Left ventricle myocardium inferior (tissue), 1 donor: ENCODE measurements at places on chromosomes 4 and X.

DNA sequence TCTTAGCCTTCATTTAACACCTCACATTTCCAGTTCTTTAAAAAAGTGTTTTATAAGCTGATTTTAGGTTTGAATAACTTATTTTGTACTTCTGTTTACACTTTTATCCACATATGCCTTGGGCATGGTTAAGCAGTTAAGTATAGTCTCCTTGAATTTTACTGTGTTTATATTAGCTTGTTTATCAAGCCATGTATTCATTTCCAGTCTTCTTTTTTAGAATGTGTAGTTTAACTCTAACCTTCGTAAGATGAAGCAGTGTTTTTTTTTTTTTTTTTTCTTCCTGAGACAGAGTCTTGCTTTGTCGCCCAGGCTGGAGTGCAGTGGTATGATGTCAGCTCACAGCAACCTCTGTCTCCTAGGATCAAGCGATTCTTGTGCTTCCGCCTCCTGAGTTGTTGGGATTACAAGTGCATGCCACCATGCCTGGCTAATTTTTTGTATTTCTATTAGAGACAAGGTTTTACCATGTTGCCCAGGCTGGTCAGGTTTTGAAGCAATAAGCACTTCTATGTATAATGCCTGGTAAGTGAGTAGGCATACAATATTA lies 42.5 kb downstream of the BMP2K start:
- no peak for DNase-seq

DNA sequence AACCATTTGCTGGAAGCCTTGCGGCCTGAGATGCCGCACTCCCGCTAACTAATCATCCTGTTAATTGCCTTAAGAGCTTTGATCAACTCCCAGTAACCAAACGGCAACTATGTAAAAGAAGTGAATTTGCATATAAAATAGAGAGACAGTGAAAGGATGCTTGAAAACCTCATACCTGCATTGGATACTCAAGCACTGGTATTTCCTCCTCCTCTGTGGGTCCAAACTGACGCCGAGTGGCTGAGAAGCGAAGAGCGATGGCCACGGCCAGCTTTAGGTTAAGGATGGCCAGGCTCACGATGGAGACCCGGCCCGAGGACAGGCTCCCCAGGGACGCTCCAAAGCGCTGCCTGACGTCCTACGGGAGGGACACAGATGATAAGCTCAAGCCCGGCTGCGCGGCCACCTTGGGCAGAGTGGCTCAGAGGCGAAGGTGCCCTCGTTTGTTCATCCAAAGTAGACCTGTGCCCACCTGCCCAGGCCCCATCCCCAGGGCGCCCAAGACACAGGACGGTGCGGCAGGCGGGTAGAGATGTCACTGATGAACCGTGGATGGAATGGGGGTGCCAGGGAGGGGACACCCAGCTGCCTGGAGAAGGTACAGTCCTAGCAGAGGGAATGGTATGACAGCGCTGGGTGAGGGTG lies 43.6 kb downstream of the ACOX3 start:
- DNase-seq: no peak

DNA sequence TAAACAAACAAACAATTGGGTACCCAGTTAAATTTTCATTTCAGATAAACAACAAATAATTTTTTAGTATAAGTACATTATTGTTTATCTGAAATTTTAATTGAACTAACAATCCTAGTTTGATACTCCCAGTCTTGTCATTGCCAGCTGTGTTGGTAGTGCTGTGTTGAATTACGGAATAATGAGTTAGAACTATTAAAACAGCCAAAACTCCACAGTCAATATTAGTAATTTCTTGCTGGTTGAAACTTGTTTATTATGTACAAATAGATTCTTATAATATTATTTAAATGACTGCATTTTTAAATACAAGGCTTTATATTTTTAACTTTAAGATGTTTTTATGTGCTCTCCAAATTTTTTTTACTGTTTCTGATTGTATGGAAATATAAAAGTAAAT lies 2.9 kb downstream of the CXCL8 start:
- no peak for DNase-seq

DNA sequence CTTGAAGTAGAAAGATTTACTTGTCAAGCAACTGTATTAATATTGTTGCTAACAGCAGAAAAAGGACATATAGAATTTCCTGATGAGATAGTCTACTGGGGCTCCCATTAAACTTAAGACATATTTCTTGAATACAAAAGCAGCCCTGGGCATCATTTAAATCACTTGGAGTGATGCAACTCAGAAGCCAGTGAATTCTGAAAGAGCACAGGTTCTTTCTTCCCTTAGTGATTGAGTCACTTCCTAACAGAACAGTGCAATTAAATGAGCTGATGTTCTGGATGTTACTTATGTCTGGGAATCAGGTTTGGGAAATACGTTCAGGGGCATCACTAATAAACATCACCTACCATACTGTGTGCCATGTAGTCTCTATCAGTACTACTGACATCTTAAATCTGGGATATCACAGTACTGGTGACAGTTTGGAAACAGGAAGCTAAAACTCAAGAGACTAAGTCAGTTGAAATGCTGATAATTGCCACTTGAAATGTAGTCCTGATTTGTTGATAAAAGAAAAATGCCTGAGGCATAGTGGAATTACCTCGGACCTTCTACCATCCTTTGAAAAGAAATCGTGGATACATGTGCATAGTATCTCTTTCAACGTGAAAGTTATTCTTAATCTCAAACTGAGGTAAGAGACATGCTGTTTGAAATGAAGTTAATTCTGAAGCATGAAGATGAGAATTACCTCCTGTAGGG lies 249.2 kb upstream of the GPRIN3 start:
- no peak for DNase-seq

DNA sequence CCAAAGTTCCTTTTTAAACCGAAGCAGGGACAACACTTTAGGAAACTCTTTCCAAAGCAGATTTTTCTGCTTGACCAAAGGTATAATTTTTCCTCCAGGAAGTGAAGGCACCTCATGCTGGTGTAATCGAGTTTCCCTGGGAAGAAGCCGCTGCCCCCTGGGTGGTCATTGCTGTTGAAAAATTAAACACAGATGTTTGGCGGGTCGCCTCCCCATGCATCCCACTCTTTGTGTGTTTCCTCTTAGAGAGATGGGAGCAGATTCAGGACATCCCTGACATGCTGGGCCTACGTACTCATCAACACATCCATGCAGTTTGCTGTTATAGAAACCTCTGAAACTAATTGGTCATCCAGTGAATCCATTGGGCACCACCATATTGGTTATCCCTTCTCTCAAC lies 179.2 kb upstream of the HCCS start:
- no peak for DNase-seq

DNA sequence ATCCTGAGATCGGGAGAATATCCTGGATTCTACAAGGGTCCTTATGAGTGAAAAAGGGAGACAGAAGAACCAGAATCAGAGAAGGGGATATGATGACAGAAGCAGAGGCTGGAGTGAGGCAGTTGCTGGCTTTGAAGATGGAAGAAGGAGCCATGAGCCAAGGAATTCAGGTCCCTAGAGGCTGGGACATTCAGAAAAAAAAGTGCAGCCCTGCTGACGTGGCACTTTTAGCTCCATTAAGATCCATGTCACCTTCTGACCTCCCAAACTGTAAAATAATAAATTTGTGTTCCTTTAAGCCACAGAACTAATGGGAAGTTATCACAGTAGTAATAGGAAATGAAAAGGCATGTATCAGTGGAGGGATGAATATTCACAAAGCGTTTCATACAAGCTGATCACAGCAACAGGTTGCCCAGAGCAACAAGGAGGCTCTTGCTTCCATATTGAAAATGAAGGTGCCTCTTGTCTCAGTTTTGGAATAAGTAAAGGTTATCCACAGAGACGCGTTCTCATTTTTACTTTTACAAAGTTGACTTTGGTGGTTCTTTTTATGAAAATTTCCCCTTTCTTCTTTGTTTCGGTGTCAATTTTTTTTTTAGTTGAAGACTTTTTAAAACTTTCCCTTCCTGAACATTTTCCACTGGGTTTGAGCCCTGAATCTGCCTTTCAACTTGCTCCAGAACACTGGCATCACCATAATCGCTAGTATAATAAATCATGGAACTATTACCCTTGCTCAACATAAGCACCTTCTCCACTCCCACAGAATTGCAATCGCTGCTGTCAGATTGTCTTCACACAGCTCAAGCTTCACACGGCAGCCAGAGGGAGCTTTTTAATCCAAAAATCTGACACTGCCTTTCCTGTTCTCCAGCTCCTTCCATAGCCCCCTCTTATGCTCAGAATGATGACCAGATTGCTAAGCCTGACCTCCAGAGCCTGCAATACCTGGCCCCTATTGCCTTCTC lies 127.6 kb upstream of the RBPJ start:
- no peak for DNase-seq

GRCh38 chrX:20217906-20218305 lies 48.8 kb downstream of the RPS6KA3 start:
- DNase-seq: no peak

DNA sequence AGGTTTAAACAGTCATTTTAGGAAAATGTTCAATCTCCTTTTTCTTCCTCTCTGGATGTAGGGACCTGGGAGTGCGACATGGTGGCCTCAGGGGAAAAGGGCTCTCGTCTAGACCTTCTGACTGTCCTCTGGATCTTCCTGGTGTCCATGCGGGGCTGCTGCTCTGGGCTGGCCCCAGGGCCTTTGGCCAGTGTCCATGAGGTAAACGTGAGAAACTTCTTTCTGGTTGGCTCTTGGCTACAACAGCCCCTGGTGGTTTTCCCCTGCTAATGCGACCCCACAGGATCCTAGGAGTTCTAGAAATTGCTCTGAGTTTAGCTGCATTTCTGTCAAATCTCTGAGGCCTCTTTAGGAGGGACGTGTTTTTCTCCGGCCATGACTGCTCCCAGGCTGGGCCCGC lies 85.7 kb downstream of the MFAP3L start:
- DNase-seq: no peak

DNA sequence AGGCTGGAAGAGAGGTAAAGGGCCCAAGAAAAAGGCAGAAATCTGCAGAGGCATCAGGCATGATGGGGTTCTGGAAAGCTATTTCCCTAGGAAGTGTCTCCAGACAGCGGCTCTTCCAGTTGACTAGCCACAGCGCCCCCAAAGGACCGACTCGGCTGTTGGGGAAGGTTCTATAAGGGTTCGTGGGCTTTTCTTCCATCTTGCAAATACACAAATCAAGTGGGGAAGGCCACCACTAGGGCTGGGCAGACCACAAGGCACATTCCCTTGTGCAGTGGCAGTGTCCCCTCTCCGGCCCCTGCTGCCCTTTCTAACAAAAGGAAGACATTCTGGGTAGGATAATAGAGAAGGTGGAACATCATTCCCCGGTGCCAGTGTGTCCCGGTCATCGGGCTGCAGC lies 18.2 kb downstream of the BCOR start:
- DNase-seq: no peak

- no peak for DNase-seq
Measured at GRCh38 chr4:184955636-184956035, 62.7 kb upstream of the HELT start.

GRCh38 chr4:3221184-3221494 lies 27.8 kb upstream of the MSANTD1 start:
- peak; percentile 6 for DNase-seq

- no peak for DNase-seq
Measured at GRCh38 chrX:119290476-119290875, 54.4 kb downstream of the PGRMC1 start.

DNA sequence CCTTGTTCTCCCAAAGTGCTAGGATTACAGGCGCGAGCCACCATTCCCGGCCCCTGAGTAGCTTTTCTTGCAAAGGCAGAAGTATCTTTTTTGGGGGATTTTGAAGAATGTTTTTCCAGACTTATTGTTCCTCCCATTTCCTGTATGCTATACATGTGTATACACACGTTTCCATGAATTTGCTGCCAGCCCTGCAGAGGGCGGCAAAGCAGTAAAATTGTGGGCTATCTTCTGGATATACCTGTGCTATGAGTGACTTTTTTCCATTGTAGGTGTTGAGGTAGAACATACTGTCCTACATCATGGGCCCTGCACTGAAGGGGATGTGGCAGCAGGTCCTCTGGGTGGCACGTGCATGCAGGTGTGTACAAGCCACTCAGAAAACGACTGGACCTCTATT lies 16.9 kb upstream of the MED28 start:
- no peak for DNase-seq

DNA sequence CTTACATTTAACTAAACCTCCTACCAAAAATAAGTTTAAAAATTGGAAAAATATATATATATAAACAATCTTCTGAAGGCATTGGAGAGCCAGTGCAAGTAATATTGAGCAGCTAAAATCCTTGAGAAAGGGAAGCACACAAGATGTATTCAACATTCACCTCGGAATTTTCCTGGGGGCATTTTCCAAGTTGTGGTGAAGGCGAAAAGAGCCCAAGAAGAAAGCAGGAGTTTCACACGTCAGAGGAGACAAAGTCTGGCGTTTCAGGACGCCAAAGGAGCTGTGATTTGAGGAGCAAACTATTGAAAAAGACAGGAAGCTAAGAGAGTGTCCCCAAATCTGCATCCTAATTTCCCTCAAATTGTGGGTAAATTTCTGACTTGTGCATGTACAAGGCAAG lies 9.1 kb upstream of the GASK1B start:
- no peak for DNase-seq

DNA sequence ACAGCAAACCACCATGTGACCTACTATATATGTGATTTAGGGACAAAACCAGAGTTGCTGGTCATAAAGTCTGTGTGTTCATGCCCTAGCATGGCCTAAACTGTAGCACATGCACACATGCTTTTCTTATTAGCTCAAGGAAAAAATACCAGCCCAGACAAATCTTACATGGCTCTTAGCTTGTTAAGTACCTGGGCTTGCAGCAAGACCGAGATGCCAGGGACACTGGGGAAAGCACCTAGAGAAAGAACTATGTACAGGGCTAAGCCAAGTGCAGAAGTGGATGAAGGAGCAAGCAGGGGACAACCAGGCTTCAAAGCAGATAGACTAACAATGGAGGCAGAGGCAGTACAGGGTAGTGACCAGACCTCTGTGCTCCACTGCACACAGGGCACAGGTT lies 3.4 kb upstream of the GABRE start:
- DNase-seq: no peak

- no peak for DNase-seq
Measured at GRCh38 chr4:1910643-1911042, 39.5 kb downstream of the NSD2 start.
